Activated CD4-positive, alpha-beta T cell treated with anti-CD3 and anti-CD28 coated beads, Interleukin-2, amount 50 U/mL, for 24 hours (primary cell): ENCODE measurements at places on chromosomes 11 and 22.

DNA sequence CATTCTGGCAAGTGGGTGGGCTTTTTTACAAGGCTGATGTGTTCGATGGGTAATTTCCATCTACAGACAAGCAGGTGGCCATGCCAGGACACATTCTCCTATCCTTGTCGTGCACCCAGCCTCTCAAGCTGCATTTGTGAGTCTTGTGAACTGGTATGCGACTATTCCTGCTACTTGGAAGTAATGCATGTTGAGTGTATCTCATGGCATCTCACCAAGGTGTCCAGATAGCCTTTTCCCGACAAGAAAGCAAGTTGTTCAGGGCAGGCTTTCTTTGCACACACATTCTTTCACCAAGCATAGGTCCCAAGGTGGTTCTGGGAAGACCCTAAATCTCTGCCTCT is 18.8 kb upstream of the SYT13 start:
- no peak for DNase-seq

- DNase-seq, result no peak
These were observed 657.8 kb upstream of the B3GAT1 start for GRCh38 chr11:135069890-135070289.

DNA sequence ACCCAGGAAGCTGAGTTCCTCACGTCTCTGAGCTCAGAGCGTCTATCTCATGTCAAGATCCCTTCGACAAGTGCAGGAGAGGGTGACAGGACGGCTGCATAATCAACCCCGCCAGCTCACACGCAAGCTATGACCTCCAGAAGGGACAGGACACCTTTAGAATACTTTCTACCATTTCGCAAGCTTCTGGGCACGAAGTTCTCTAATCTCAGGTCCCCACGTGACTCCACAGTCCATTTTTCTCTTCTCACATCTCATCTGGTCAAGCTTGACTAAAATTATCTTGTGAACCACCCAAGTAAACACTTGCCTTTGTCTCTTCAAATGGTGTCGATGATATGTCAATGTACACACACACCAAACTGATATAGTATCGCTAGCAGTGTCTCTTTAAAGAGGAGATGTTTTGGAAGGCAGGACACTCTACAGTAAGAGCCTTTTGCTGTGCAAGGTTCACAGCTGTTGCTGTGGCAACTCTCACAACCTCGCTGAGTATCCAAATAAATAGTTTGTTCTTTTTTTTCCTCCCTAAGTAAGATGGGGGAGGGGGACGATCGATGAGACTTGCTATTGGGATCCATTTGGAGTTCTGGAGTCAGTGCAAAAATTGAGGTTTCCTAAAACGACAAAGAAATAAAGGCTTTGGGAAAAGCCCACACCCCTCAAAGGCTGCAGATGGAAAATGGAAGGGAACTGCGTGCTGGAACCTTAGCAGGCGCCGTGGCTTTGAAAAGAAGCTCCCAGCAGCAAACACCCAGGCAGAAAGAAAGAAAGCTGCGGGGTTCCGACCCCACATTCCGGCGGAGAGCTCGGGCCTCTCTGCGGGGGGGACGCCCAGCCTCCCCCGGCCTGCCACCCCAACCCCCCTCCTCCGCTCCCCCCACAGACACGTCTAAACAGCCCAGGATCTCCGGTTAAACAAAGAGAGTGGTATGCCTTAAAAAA is 215.4 kb upstream of the UBASH3B start:
- no peak for DNase-seq

- DNase-seq, result no peak
These were observed 59.1 kb upstream of the ARFGAP3 start for GRCh38 chr22:42915980-42916765.

GRCh38 chr22:20206709-20207215 is 55.9 kb upstream of the CCDC188 start:
- no peak for DNase-seq

DNA sequence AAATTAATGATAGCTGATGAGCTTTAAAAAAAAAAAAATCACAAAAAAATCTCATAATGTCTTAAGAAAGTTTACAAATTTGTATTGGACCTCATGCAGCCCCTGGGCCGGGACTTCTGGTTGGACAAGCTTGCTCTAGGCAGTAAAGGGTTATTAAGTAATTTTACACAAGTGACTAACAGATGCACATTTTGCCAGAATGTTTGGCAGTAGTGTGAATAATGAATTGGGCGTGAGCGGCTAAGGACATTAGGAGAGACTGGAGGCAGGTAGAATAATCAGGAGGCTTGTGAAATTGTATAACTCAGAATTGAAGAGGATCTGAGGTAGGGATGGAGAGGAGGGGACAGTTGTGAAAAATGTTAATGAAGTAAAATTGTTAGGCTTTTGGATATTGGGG is 77.4 kb downstream of the HIPK3 start:
- no peak for DNase-seq

DNA sequence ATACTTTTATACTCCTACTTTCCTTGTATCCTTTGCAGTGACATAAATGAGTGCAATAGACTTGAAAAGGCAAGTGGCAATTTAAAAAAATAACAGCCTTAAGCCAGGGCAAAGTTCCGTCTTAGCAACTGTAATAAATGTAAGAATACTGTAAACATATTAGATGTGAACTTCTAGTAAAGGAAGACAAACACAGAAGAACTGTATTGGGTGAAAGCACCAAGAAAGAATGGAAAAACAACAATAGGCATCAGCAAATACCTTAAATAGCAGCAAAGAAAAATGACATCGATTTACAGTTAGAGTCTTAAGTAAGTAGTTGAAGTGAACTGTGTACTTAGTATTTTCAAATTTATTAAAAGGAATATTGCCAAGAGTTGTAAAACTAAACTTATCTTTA is 75.5 kb upstream of the TP53AIP1 start:
- no peak for DNase-seq

GRCh38 chr22:24128631-24129262 is 52.5 kb upstream of the SUSD2 start:
- DNase-seq, result no peak

DNA sequence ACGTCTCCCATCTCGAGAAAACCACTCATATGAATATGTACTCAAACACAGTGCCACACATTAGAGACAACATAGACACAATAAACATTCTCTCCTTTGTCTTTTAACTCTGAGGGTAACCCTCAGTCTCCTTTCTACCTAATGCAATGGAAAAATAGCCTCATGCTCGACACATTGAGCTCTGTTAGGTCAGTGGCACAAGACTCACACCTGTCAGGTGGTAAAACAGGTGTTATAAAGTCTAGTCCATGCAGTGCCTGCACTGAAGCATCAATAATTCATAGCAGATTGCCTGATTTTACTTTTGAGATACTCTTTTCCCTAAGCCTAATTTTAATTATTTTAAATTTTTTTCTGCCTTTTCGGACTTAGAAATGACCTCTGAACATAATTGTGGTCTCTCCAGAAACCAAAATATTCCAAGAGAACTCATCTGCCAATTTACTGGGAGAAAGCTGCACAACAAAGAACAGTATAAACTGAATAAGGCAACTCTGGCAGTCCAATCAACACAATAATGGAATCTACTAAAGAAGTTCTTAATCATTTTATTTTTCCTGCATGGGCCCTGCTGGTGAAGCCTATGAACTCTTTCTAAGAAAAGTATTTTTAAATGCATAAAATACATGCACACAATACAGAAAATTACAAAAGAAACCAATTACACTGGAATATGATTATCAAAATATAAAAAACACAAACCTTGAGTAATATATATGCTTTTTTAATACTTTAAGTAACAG is 9.9 kb downstream of the RDX start:
- DNase-seq, result no peak

- DNase-seq, result no peak
These were observed 29.6 kb downstream of the ACER3 start for GRCh38 chr11:76890329-76890728.

DNA sequence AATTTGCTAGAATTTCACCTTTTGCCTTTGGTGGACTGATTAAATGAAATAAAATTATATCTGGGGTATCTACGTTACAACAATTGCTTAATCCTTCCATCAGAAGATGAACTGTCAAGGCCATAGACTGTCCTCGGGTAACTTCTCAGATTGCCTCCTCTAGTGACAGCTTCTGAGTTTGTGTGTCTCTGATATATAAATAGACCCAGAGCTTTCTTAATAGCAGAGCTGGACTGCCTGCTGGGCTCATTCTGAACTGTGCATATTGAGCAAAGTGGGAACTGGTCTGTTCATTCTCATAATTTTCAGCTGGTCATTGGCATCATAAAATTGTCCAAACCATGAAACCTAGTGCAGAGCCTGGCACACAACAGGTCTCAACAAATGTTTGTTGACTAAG is 99.1 kb upstream of the GRAMD1B start:
- DNase-seq, result no peak
